Hematopoietic multipotent progenitor cell (in vitro differentiated cells): ENCODE measurements at places on chromosomes 6 and 20. TPM values are rescaled to one million over a fixed set of nuclear protein-coding genes. Genes with fewer than 3 reads are reported as not detected.

Gene SNX21
- 10.5 TPM for total RNA-seq

Gene FOXO3
- total RNA-seq = 80.0 TPM

Gene MBOAT1
- total RNA-seq = 53.3 TPM

Gene ZNF217
- 26.7 TPM for total RNA-seq

Gene ZNF391
- total RNA-seq = 1.9 TPM

Gene SYS1
- total RNA-seq = 31.2 TPM

Gene UBD
- not detected for total RNA-seq

Gene ANGPT4
- total RNA-seq = not detected

Gene HLA-DOB
- total RNA-seq = 1.3 TPM

Gene C20orf204
- 3.0 TPM for total RNA-seq

Gene VGLL2
- total RNA-seq = not detected

Gene ROMO1
- total RNA-seq = 146 TPM

Gene GNAS
- total RNA-seq = 940 TPM

Gene C6orf141
- total RNA-seq = 1.3 TPM

Gene TSBP1
- total RNA-seq = not detected

Gene MAS1
- under 0.01 TPM for total RNA-seq

Gene SRXN1
- total RNA-seq = 8.1 TPM

Gene C6orf15
- not detected for total RNA-seq

Gene ELOVL4
- total RNA-seq = under 0.01 TPM

Gene WFDC5
- not detected for total RNA-seq

Gene ARHGAP18
- 2.2 TPM for total RNA-seq

Gene TP53TG5
- not detected for total RNA-seq

Gene HLA-DMB
- total RNA-seq = 71.6 TPM

Gene BCAS1
- not detected for total RNA-seq

Gene SLC22A7
- total RNA-seq = not detected

Gene RRP36
- total RNA-seq = 22.6 TPM

Gene PAK5
- not detected for total RNA-seq

Gene SH3BGRL2
- 4.6 TPM for total RNA-seq

Gene CCN5
- total RNA-seq = under 0.01 TPM

Gene SLC22A3
- total RNA-seq = under 0.01 TPM

Gene ENPP1
- total RNA-seq = under 0.01 TPM

Gene C20orf96
- 4.8 TPM for total RNA-seq
